ENCODE measurements at places on chromosomes 1 and 21. TPM values are rescaled to one million over a fixed set of nuclear protein-coding genes. Genes with fewer than 3 reads are reported as not detected.

GFI1 gene
- not detected for polyA plus RNA-seq

CA6 gene
- polyA plus RNA-seq: not detected

MCOLN3 gene
- polyA plus RNA-seq: not detected

APOBEC4 gene
- polyA plus RNA-seq: not detected

COL8A2 gene
- polyA plus RNA-seq: not detected

PRAMEF5 gene
- polyA plus RNA-seq: not detected

GBP2 gene
- 11.1 TPM for polyA plus RNA-seq

CASQ1 gene
- polyA plus RNA-seq: not detected

DNAJC16 gene
- 15.4 TPM for polyA plus RNA-seq

HES4 gene
- polyA plus RNA-seq: not detected

TNFSF18 gene
- polyA plus RNA-seq: not detected

CXADR gene
- polyA plus RNA-seq: not detected
